Cardiac muscle cell (in vitro differentiated cells and primary cell): ENCODE measurements at places on chromosomes 2 and 18. TPM values are rescaled to one million over a fixed set of nuclear protein-coding genes. Genes with fewer than 3 reads are reported as not detected.

DNA sequence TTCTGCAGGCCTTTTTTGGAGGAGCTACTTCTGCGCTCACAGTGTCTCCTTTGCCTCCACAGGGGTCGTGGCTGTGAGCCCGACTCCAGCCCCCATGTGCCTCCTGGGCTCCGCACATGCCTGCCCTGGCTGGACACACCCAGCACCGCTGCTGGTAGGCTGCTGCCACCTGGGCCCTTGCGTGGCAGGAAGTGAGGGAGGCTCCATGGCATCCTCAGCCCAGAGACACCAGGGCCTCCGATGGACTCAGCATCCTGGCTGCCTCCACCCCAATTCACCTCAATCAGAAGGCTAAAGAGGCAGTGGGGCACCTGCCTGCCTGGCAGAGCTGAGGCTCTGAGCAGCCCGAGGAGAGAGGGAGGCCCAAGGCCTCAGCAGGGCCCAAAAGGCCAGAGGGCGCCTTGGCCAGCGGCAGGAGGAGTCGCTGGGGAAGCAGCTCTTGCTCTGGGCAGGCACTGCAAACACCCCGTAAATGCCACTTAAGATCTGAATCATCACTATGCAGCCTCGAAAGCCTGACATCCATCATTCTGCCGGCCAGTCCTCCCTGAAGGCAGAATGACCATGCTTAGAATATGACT is 68.3 kb upstream of the OTOS start:
- no peak for DNase-seq

- peak; percentile 83 for DNase-seq
These were observed 5.3 kb downstream of the GLI2 start for GRCh38 chr2:120740765-120741524.

- DNase-seq = no peak
These were observed 130.2 kb downstream of the PTPRM start for GRCh38 chr18:7697306-7697705.

The FAM168B gene
- 109 and 142 TPM in 2 replicates for total RNA-seq

The HOXD12 gene
- total RNA-seq = not detected in 2 replicates

DNA sequence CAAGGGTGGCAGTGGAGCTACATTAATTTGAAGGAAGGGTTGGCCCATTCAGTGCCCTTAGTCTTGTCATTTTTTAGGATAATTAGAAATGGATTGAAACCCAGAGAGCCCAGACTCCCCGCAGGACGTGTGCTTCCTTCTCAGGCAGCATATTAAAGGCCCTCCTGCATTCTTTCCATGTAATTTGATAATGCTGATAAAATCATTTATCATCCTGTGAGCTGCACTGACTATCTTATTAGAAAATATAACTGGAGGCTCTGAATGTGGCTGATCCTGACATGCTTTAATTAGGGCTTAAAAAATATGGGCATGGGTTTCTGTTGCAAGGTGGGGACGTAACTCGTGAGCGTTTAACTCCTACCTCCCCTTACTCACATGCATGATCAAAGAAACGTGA is 148.1 kb downstream of the ACKR3 start:
- DNase-seq = no peak

The GCG gene
- total RNA-seq = not detected in 2 replicates

DNA sequence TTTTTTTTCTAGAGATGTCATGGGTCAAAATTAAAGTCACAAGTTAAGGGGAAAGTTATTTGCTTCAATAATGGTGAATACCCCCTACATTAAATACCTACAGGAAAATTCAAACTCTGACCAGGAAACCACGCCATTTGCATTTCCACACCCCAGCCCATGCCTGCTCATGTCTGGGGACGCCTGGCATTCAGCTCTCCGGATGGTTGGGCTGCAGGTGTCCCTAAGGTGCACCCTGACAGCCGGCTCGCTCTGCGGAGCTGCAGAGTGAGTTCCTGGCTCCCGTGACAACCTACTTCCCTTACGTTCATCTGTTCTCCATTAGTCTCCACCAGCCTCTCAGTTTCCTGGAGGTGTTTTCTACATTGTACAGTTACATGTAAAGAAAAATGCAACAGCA is 122.7 kb upstream of the RIOK3 start:
- no peak for DNase-seq
